ENCODE measurements at places on chromosomes 3 and 15.

- no peak for DNase-seq
- H3K27me3 ChIP-seq, result no peaks in the 10 kb centered on the region
- H3K36me3 ChIP-seq, result peaks cover 4% of the 10 kb centered on the region
- no peak overlapping the region for H3K4me3 ChIP-seq
- peaks cover 6% of the 10 kb centered on the region for H3K4me1 ChIP-seq
- no peak overlapping the region for H3K27ac ChIP-seq
Measured at GRCh38 chr3:177066068-177066467, 131.2 kb downstream of the TBL1XR1 start.

DNA sequence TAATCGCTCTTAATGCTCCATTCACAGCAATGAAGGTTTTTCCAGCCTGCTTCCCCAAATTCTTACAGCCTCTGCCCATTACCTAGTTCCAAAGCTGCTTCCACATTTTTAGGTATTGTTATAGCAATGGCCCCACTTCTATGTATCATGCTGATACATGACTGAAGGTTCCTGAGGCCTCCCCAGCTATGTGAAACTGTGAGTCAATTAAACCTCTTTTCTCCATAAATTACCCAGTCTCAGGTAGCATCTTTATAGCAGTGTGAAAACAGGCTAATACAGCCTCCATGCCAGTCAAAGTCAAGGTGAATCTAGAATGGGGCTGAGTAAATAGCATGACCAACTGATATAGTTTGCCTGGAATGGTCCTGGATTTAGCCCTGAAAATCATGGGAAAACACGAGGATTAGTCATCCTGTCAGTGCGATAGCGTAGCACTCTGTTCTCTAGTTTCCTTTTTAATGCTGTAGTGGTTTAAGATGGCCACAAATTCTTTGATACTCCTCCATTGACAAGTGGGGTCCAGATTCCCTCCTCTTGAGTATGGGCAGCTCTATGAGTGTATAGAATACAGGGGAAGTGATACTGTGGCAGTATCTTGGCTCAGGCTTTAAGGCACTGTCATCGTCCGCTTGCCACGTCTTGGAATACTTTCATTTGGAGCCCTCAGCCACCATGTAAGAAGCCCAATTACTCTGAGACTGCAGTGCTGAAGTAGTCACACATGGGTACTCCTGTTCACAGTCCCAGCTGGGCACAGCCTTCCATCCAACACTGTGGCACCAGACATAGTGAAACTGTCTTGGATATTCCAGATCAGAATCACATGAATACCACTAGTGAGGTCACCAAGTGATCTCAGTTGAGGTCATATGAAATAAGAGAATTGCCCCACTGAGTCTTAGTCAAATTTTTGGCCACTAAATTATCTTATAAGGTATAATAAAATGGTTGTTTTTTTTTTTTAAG, 94.0 kb upstream of the PLCL2 start:
- H3K27me3 ChIP-seq, result no peaks in the 10 kb centered on the region
- no peaks in the 10 kb centered on the region for H3K36me3 ChIP-seq
- no peak for DNase-seq
- no peak overlapping the region for H3K27ac ChIP-seq

DNA sequence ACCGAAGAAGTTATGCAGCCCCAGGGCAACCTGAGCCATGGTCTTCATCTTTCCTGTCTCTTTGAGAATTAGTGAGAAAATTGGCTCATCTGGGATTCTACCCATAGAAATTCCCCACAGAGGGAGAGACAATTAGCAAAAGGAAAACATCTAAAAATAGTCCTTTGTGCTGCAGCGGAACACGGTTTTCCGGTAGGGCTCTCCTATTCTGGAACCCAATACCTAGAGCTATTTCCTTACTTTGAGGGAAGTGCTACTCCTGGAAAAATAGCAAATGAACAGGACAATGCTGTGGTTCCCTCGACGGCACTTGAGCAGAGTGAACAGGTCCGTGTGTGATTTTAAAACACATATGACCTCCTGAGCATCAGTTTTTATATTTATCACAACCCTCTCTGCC, 210.5 kb downstream of the FGF12 start:
- H3K27ac ChIP-seq, result no peak overlapping the region
- no peaks in the 10 kb centered on the region for H3K27me3 ChIP-seq
- no peak for DNase-seq
- no peak overlapping the region for H3K4me3 ChIP-seq

- H3K4me3 ChIP-seq, result no peak overlapping the region
- no peak overlapping the region for H3K27ac ChIP-seq
- no peaks in the 10 kb centered on the region for H3K36me3 ChIP-seq
- no peak for DNase-seq
- peaks cover 15% of the 10 kb centered on the region for H3K4me1 ChIP-seq
- H3K27me3 ChIP-seq, result no peaks in the 10 kb centered on the region
Measured at GRCh38 chr3:38459499-38460048, 5.9 kb downstream of the ACVR2B start.

DNA sequence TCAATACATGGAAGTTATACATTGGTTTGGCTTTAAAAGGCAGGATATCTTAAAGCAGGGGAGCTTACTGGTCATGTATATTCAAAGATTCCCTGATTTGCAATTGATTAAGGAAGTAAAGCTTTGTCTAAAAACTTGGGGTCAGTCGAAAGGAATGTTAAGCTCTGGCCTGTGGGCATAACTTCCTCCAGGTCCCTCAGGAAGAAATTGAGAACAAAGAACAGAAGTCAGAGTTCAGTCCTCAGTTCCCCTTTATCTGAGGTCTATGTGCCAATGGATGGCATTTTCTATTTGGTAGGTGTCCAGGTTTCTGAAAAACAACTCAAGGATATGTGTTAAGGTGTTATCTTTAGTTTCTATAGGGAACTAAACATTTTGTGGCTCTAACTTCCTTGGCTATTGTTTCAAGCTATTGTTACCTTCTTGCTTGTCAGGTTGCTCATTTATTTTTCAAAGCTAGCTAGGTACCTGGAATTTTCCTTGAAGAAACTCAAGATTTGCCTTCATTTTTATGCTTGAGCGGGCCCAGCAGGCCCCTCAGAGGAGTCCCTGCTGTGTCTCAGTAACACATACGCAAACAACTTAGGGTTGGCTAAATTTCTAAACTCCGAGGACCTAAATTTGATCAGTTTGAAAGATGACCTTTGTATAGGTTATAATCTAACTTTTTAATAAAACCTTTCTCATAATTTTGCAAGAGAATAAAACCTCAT, 135.0 kb upstream of the UBE2E2 start:
- H3K4me3 ChIP-seq, result no peak overlapping the region
- H3K4me1 ChIP-seq, result no peaks in the 10 kb centered on the region
- peaks cover 3% of the 10 kb centered on the region for H3K27me3 ChIP-seq

DNA sequence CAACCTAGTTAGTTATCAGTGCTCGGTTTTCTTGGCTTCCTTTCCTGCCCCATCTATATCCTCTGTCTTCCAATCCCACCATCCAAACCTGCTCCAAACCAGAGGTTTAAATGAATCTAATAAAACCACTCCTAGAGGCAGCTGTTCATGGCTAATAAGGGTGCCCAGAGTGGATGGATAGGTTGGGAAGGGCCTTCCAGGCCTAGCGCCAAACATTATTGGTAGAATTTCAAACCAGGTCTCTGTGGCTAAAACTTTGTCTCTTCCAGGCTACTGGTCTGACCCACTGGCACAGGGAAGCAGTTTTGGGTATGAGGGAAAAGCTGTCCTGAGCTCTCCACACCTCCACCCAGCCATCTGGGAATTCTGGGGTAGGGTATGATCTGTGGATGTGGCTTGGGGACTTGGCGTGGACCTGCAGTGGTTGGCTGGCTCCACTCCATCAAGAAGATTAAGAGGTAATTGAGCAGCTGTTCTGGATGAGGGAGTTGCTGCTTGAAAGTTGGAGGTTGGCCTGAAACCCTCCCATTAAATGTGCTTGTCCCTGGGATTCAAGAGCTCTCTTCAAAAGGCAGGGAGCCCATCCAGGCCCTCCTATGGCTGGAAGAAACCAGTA, 29.3 kb upstream of the INSYN1 start:
- DNase-seq, result no peak
- no peaks in the 10 kb centered on the region for H3K4me1 ChIP-seq
- H3K27ac ChIP-seq, result no peak overlapping the region
- no peak overlapping the region for H3K4me3 ChIP-seq
- H3K27me3 ChIP-seq, result peaks cover 9% of the 10 kb centered on the region
- H3K36me3 ChIP-seq, result no peaks in the 10 kb centered on the region

DNA sequence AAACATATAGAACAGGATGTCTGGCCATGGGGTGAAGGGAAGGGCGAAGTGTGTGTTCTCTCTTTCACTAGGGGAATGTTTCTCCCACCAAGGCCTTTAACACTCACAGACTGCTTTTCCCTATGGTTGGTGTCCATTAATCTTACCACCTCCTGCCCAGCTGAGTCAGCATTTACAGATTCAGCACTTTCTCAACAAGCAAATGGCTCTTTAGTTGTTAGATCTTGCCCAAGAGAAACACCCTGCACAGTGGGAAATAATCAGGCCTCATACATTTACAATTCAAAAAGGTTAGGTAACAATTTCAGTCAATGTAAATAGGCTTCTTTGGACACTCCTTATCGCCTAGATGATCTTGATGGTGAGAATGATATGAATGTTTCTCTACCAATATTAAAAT, 418.2 kb downstream of the EPHA3 start:
- H3K4me1 ChIP-seq, result no peaks in the 10 kb centered on the region
- no peak overlapping the region for H3K4me3 ChIP-seq
- no peaks in the 10 kb centered on the region for H3K36me3 ChIP-seq
- no peak overlapping the region for H3K27ac ChIP-seq

DNA sequence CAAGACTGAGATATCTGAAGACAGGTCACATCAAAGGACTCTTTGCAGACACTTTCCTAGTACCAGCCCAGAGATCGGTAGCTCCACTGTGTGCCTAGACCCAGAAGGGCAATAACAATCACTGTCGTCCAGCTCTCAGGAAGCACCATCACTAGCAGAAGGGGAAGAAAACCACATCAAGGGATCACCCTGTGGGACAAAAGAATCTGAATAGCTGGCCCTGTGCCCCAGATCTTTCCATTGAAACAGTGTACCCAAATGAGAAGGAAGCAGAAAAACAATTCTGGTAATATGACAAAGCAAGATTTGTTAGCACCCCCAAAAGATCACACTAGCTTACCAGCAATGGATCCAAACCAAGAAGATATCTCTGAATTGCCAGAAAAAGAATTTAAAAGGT, 404.4 kb upstream of the NECTIN3 start:
- peaks cover 13% of the 10 kb centered on the region for H3K27me3 ChIP-seq
- no peak overlapping the region for H3K27ac ChIP-seq
- DNase-seq, result no peak
- H3K4me1 ChIP-seq, result no peaks in the 10 kb centered on the region
- no peaks in the 10 kb centered on the region for H3K36me3 ChIP-seq
- H3K4me3 ChIP-seq, result no peak overlapping the region

- H3K27ac ChIP-seq, result no peak overlapping the region
- H3K36me3 ChIP-seq, result no peaks in the 10 kb centered on the region
- no peak overlapping the region for H3K4me3 ChIP-seq
- DNase-seq, result no peak
- H3K27me3 ChIP-seq, result peaks cover 12% of the 10 kb centered on the region
Measured at GRCh38 chr3:140051019-140051957, 116.3 kb downstream of the CLSTN2 start.

DNA sequence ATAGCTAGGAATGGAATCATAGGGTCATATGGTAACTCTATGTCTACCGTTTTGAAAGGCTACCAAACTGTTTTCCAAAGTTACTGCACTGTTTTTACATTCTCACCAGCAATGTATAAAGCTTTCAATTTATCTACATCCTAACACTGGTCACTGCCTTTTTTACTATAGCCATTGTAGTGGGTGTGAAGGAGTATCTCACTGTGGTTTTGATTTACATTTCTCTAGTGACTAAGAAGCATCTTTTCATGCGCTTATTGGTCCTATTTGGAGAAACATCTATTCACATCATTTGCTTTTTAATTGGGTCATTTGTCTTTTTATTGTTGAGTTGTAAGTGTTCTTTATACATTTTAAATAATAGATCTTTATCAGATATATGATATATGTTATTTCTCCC, 53.3 kb downstream of the PIK3R4 start:
- no peaks in the 10 kb centered on the region for H3K4me1 ChIP-seq
- no peaks in the 10 kb centered on the region for H3K27me3 ChIP-seq
- no peak overlapping the region for H3K4me3 ChIP-seq
- peaks cover 15% of the 10 kb centered on the region for H3K36me3 ChIP-seq

- no peak for DNase-seq
- no peak overlapping the region for H3K4me3 ChIP-seq
- no peak overlapping the region for H3K27ac ChIP-seq
- H3K36me3 ChIP-seq, result no peaks in the 10 kb centered on the region
Measured at GRCh38 chr15:92527197-92527596, 128.4 kb downstream of the FAM174B start.

DNA sequence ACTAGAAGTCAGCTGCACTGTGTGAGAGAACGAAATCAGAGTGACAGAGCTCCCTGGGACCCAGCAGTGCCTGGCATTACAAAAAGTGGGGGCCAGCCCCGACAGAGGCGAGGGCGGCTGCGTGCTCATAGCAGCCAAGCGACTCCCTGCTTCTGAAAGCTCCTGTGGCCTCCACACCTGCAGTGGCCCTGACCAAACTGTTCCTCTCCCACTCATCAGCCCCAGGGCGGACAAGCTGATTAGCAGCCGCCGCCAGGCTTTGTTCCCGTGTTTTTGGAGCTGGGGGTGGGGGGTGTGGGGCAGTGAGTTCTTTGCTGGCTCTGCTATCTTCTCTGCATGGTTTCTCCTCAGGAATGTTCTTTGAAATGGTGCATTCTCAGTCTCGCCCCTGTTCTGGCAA, 58.1 kb downstream of the DGKG start:
- H3K36me3 ChIP-seq, result no peaks in the 10 kb centered on the region
- no peak overlapping the region for H3K27ac ChIP-seq
- no peaks in the 10 kb centered on the region for H3K27me3 ChIP-seq
- H3K4me1 ChIP-seq, result no peaks in the 10 kb centered on the region

DNA sequence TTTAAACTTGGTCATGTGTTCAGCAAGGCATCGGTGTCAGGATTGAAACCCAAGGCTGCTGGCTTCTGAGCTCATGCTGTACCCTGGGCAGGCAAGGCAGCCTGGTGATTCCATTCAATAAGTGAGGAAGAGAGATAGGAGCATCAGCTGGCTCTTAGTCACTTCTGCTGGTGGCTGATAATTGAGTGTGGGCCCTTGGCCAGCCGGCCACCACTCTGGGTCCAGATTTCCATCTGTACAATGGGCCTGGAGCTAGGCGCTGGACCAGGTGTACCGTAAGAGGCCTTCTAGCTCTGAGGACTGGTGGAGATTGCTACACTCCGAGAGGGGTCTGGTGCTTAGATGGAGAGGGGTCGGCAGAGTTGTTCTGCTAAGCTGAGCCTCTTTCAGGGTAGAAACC, 4.3 kb downstream of the CD276 start:
- H3K4me1 ChIP-seq, result no peaks in the 10 kb centered on the region
- DNase-seq, result no peak
- no peak overlapping the region for H3K4me3 ChIP-seq
- H3K27ac ChIP-seq, result no peak overlapping the region
- H3K27me3 ChIP-seq, result peaks cover 62% of the 10 kb centered on the region

DNA sequence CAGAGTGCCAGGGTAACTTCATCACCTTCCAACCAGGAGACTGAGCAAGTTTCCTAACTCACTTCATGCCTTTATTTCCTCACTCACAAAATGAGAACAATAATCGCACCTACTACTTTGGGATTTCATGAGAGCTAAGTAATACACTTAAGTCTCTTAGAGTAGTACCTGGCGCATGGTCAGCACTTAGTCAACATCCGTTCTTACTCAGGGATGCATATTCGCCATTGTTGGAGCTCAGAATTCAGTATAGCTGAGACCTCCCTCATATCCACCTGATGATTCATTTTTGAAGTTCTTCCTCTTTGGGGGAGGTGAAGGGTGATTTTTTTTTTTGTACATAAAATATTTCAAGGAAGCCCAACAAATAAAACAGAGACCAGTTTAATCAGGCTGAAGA, 188.2 kb downstream of the AGBL1 start:
- no peak overlapping the region for H3K4me3 ChIP-seq
- no peak for DNase-seq
- H3K27me3 ChIP-seq, result no peaks in the 10 kb centered on the region
- no peaks in the 10 kb centered on the region for H3K4me1 ChIP-seq

Measured in T-cell (primary cell).